ENCODE measurements at places on chromosomes 4 and X.

- DNase-seq: no peak
These were observed 70.4 kb downstream of the LDB2 start for GRCh38 chr4:16827794-16828724.

GRCh38 chr4:89836897-89837384 lies at the start of gene SNCA:
Gene SNCA, minus strand, starts transcription at chr4:89837161. Its CDS starts 1,494 bp downstream, at chr4:89835667.
- peak; percentile 93 for DNase-seq

GRCh38 chrX:111039606-111040005 lies 56.4 kb upstream of the PAK3 start:
- no peak for DNase-seq

- DNase-seq: peak; percentile 97
These were observed at the start of gene IL9R for GRCh38 chrX:155997436-155997835. Gene IL9R, plus strand, starts transcription at chrX:155997696. Its CDS starts 64 bp downstream, at chrX:155997760.

GRCh38 chr4:85741381-85741780 lies 266.4 kb downstream of the ARHGAP24 start:
- no peak for DNase-seq

GRCh38 chr4:24805067-24805466 lies 9.7 kb downstream of the SOD3 start:
- no peak for DNase-seq

DNA sequence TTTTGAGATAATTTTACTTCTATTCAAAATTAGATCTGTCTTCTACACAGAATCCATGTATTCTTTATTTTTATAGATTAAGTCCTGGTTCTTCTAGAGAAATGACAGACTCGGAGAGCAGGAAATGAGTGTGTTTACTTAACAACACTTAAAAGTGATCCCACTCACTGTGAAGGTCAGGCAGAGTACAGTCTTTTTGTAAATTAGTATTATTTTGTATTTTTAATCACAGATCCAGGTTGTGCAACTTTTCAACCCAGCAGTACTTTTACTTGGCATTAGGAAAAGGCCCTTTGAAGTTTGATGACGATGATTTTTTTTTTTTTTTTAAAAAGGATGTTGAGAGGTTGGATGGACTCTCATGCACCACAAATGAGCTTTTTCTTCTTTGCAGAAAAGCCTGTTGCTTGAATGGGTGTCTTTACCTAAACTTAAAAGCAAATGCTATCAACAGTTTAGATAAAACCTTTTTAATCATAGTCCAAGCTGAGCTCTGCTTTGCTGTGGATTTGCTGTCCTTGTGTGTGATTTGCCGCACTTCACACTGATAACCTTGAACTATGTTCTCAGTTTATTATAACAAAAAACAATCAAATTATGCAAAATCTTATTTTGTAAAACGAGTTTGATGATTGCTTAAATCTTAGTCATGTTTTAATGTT lies 114.1 kb downstream of the MXRA5 start:
- DNase-seq: no peak

GRCh38 chr4:74391890-74392475 lies 27.0 kb downstream of the EREG start:
- no peak for DNase-seq

DNA sequence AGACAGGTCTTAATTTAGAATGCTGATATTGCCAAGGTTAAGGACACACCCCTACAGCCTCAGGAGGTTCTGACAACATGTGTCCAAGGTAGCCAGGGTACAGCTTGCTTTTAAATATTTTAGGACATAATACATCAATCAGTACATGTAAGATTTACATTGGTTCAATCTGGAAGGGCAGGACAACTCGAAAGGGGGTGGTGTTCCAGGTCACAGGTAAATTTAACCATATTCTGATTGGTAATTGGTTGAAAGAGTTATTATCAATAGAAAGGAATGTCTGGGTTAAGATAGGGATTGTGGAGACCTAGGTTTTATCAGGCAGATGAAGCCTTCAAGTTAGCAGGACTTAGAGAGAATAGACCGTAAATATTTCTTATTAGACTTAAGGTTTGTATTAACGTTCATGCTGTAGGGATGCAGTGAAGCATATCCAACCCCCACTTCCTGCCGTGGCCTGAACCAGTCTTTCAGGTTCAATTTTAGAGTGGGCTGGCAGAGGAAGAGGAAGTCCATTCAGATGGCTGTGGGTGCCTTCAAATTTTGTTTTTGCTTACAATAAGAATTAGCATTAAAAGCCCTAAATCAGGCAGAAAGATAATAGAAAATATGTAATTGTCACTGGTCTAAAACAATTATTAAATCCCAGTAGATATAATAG lies 136.5 kb upstream of the GALNTL6 start:
- DNase-seq: peak; percentile 46

DNA sequence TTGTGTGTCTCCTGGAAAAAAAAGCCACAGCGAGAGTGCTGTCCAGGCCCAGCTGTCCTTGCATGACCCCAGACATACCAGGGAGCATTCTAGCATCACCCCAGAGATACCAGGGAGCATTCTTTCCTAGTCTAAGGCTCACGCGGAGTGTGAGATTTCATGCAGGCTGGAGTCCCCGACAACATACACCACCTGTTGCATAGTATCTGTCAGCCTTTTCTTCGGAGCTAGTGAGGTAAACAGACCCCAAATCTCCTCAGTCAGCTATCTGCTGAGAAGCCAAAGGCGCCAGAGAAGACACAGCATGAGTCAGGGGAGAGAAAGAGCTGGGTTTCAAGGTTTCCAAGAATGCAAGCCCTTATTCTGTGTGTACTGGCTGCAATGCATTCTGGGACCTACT lies 23.1 kb upstream of the ZXDA start:
- no peak for DNase-seq

GRCh38 chrX:150198776-150199175 lies 164.3 kb upstream of the MAMLD1 start:
- no peak for DNase-seq

DNA sequence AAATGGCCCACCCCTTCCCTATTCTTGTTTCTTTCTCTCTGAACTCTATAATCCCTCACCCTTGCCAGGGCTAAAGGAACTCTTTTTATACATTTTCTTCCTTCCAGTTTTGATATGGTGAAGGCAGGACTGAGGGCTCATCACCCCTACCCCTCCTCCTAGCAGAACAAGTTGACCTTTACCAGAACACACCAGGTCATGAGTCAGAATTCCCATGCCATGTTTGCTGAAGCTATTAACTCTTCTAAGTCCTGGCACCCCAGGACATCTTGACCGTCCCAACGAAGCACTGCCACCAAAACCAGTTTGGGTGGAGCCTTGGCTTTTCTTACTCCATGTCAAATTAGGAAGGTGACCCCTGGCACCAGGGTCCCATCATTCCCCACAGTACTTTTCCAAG lies 57.5 kb upstream of the DYNLT3 start:
- DNase-seq: no peak

GRCh38 chr4:9964879-9965278 lies 56.4 kb downstream of the SLC2A9 start:
- no peak for DNase-seq

- no peak for DNase-seq
These were observed 558.1 kb downstream of the IL1RAPL1 start for GRCh38 chrX:29145316-29145715.

GRCh38 chr4:2936773-2937145 lies 26.4 kb downstream of the NOP14 start:
- DNase-seq: peak; percentile 48

- no peak for DNase-seq
These were observed 37.5 kb downstream of the HOPX start for GRCh38 chr4:56643596-56643995.

GRCh38 chrX:17559728-17560379 lies 177.4 kb upstream of the SCML1 start:
- DNase-seq: no peak

GRCh38 chr4:184811526-184812198 lies 14.1 kb downstream of the ACSL1 start:
- peak; percentile 84 for DNase-seq

DNA sequence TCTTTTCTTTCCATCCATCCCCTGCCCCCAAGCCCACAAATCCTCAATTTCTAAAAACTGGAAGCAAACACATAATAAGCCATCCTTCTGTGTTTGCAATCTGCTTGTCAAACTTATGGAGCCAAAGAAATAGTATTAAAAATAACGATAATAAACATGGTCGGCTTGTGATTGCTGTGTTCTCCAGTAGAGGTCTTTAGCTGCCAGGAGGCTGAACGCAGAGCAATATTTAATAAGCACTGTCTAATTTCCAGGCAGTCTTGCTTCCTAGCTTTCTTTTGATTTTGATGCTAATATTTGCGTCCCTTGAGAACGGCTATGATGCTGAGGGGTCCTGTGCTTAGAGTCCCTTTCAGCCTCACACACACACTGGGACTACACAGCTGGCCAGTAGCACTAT lies 3.2 kb upstream of the HELT start:
- DNase-seq: peak; percentile 34

DNA sequence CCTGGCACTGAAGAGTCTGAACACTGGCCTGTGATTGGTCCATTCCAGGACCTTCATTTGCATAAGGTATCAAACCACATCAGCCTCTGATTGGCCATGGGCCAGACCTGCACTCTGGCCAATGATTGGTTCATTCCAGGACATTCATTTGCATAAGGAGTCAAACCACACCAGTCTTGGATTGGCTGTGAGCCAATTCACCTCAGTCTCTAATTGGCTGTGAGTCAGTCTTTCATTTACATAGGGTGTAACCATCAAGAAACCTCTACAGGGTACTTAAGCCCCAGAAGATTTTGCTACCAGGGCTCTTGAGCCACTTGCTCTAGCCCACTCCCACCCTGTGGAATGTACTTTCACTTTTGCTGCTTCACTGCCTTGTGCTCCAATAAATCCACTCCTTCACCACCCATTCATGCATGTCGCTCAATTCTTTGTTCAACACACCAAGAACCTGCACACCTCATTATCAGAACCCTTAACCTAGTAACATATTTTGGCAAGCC lies 14.2 kb upstream of the HERC5 start:
- peak; percentile 38 for DNase-seq

GRCh38 chr4:165293927-165294649 lies 33.4 kb upstream of the MSMO1 start:
- no peak for DNase-seq

DNA sequence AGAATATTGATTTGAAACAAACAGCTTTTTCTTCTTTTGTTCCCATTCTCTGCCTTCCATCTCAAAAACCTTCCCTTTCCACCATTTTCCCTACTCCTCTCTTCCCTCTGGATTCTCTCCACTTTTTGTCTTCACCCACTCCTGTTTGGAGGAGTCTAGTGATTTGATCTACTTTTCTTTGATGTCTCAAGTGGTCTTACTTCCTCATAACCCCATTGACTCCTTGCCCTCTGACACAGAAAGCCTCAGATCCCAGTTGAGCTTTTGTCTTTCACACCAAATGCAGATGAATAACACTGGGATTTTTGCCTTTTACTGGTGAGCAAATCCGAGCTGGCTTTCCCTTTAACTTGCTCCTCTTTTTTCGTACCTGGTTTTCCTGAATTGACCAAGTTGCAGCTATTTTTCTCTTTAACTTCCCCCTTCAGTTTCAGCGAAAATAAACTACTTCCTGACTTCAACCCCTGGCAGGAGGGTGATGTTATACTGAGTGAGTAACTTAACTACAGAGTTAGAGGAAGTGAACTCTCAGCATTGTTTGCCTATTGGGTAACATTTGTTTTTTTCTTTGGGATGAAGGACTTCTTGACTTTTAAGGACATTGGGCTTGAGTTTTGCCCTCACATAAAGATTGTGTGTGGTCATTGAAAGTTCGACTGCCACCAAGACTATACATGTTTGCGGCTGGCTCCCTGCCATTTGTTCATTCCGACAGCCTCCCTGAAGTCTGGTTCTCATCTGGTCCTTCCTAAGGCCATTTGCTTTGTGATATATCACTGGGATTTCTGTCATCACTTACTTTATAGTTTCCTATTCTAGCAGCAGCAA lies 392.8 kb upstream of the NR3C2 start:
- peak; percentile 38 for DNase-seq

GRCh38 chr4:185127021-185127925 lies 15.8 kb upstream of the SLC25A4 start:
- peak; percentile 13 for DNase-seq

DNA sequence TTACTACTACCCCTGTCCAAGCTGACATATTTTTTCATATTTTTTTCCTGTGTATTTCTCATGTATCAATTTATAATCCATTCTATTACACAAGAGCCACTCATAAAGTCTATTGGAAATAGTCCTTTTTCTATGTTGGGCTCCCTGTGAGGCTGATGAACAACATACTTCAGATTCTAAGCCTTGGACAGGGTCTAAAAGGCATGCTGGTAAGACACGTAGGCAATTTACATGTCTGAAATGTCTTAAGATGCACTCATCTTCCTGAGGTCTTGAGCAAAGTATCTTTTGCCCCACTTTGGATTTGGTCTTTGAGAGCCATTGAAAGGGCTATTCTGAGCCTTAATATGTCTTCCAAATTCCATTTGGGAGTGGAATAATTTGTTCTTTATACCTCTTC lies 31.8 kb downstream of the OCIAD1 start:
- no peak for DNase-seq

GRCh38 chrX:56785442-56785841 lies 56.4 kb downstream of the NBDY start:
- no peak for DNase-seq

GRCh38 chrX:3990569-3990968 lies 277.1 kb upstream of the PRKX start:
- peak; percentile 0 for DNase-seq

GRCh38 chr4:103375278-103375677 lies 177.1 kb upstream of the CENPE start:
- no peak for DNase-seq

DNA sequence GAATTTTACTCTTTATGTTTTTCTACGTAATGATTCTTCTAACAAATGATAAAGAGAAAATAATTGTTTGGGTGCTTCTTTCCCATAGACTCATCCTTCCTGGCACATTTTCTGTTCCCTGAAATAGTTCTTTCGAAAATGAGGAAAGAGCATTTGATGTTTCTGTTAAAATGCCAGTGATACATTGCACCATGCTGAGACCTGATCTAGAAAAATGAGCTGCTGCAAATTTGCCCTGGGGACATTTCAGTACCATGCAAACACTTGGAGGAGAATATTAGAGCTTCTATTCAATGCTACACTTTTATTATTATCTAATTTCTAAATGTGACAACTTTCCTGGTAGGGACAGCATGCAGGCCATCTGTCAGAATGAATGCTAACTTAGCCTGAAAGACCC lies 83.3 kb downstream of the C4orf33 start:
- DNase-seq: no peak

GRCh38 chrX:71175531-71175930 lies 30.9 kb downstream of the NLGN3 start:
- DNase-seq: no peak
